Bladder microvascular endothelial cell (primary cell): ENCODE measurements at places on chromosomes 12 and 14. TPM values are rescaled to one million over a fixed set of nuclear protein-coding genes. Genes with fewer than 3 reads are reported as not detected.

GPR132 gene
- under 0.01 TPM in 2 replicates for total RNA-seq

CLEC1B gene
- total RNA-seq = not detected in 2 replicates

GPR65 gene
- 0.44 TPM in 1 of 2 replicates, not detected in the other for total RNA-seq

NTS gene
- total RNA-seq = under 0.01 TPM in 1 of 2 replicates, not detected in the other

TEAD4 gene
- total RNA-seq = 17.6 and 19.3 TPM in 2 replicates

TMEM116 gene
- total RNA-seq = 2.1 and 3.5 TPM in 2 replicates
